ENCODE measurements at places on chromosomes 4 and X. TPM values are rescaled to one million over a fixed set of nuclear protein-coding genes. Genes with fewer than 3 reads are reported as not detected.

Gene TRIM60
- total RNA-seq = not detected

Gene TMEM150C
- total RNA-seq = 2.5 TPM

- DNase-seq = no peak
Observed at GRCh38 chr4:41202820-41203568, 11.3 kb downstream of the APBB2 start.

DNA sequence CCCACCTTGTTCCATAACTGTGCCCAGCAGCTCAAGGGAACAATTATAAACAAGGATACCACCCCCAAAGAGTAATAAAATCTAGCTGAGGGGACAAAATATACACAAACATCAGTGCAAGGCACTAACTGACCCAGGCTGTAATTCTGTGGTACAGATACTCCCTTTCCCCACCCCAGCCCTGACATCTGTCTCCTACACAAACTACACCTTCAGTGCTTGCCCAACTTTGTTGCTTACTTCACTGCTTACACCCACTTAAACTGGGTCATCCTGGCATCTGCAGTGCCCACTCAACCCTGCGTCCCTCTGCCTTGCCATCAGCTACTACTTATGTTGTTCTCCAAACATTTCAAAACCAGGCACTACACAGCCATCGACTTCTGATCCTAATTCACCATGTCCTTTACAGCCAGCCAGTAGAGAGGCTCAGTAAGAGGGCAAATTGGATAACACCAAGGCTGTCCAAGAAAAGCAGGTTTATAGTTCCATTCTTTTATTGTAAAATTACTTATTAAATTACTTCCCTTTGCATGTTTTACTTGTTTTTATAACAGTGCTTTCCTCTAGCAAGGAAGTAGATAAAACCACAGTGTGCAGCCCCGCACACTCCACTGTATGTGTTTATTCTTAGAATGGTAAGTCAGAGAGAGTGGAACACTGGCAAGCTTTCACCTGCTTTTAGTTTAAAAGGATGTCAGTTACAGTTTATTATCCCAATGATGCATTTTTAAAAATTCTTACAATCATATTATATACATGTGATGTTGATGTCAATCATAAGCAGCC, 149.6 kb downstream of the INPP4B start:
- no peak for DNase-seq

GRCh38 chr4:128298852-128299251, 11.2 kb upstream of the PGRMC2 start:
- DNase-seq = no peak

DNA sequence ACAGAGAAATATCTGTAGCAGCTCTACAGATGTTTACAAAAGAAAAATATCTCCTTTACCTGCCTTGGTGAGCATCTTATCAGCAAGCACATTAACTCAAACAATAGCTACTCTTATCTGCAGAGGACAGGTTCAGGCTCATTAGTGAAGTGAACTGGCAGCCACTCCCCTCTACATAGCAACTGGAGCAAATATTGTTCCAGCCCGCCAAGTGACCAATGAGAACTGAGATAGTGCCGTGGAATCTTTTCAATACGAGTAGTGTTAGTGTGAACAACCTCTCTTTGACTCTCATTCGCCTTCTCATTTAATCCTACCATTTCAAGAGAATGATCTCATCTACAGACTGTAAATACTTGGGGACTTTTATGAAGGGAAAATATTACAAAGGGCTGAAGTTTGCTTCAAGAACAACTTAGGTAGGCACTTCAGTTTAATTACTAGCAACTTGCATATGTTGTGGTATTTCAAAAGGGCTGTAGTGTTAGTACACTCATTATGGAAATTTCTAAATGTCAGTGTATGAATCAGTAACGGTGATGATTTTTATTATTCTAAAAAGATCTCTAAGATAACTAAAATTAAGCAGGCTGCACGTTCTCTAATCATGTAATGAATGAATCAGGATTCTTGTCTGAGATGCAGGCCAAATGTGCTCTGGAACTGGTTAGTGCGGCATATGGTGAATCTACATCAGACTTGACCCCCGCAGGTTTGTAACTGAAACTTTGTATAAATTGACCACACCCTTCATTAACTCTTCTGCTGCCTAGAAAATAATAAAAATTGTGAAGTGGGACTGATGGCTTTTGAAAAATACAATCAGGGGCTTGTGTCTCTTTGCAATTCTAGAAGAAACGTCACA, 72.4 kb downstream of the PALLD start:
- DNase-seq = no peak

DNA sequence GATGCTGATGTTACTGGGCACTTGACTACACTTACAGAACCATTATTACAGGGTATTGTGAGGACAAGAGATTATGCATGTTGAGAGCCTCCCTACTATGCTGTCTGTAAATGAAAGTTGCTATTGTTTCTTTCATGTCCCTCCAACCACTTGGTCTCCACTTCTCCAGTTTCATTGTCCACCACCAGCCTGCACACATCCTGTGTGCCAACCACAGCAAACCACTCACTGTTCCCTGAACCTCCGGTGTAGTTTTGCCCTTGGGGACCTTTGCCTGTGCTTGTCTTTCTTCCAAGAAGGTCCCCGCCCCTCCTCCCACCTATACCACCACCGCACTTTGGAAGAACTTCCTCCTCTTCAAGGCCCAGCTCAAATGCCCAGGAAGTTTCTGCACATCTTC, 43.1 kb upstream of the AFF2 start:
- no peak for DNase-seq

GRCh38 chr4:154205471-154205870, 286.1 kb downstream of the DCHS2 start:
- peak; percentile 8 for DNase-seq

DNA sequence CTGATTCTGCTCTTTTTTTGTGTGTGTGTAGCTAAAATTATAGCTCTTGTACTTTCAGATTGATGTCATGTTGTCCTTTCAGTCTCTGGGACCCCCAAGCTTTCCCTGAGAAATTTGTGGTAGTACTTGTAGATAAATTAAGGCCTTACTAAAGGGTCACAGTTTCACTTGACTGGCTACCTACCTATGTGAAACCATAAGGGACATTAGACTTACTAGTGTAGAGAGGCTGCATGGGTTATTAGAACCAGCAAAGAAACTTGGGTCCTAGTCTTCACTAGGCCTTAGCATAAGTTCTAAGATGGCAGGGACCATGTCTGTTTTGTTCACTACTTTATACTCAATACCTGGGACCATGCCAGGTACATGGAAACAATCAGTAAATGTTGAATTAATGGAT, 21.4 kb downstream of the WDR44 start:
- DNase-seq = no peak

DNA sequence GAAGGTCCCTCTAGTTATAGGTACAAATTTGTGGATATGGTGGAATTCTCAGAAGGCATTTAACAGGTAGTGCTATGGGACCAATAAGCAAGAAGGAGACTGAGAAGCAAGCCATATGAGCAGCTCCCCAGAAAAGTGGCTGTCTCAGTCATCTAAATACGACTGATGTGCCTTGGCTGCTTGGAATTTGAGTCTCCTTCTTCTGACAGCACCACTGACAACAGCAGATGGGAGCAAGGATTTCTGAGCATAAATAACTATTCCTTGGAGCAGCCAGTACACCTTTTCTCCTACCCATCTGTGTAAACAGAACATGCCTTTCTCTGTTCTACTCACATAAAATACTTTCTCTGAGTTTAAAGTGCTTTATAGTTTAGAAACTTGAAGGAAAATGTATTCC, 196.2 kb downstream of the GABRG1 start:
- DNase-seq = no peak

GRCh38 chr4:15551740-15552446, 82.2 kb downstream of the CC2D2A start:
- DNase-seq = no peak

DNA sequence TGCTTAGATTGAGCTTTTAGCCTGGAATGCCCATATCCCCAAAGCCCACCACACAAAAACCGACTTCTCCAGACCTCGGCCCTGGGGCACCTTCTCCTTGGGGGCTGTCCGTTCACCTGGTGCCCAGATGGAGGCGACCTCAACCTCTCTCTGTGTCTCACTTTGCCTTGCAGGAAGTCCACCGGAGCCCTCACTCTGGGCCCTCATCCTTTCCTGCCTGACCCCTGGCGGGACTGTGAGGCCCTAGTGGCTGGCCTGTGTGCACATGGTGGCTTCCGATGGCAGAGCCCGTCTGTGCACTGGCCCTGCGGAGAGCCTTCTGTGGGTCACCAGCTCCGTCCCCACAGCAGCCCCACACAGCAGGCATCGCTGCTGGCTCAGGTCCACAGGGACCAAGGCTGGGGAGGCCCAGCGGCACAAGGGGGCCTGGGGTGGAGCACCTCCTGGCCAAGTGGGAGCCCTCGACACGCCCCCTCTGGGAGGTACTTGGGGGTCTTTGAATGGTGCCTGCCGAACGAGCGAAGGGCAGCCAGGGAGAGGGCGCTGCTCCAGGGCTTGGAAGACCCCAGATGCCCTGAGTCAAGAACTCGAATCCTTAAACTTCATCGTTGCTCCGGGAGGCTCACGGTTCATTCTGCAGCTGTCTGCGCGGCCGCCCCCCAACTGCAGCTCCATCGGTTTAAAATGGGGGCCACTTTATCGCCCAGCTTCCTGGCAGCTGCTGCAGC, 97.2 kb upstream of the ADRA2C start:
- DNase-seq = no peak

DNA sequence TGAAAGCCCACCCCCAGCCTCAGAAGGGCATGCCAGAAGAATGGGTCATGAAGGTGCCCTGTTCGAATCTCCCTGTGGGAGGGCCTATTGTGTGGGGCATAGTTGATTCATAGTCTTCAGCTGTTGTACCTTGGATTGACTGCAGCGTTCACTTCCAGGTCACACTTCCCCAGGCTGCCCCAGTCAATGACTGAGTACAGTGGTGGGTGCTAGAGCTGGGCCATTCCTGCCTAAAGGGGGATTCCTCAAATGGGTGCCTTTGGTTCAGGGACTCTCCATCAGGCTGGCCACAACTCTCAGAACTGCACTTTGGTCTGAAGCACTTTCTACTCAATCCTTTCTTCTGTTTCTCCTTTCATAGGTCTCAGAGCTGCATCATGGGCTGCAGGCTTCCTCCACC, 35.0 kb upstream of the RASGEF1B start:
- DNase-seq = no peak

DNA sequence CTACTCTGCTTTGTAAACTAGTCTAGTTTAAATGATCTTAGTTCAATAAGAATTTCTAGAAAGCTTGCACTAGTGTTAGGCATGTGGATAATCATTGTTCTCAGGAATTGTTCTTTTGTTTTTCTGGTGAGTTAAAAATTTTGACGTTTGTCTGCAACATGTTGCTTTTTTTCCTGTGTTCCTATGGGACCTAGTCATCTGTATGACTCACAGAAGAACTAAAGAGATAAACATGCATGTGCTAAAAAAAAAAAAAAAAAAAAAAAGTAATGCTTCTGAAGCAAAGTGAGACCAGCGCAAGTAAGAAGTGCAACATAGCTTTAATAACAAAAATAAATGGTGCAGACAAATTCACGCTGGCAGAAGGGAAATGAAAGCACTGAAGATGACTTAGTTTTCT, 471.2 kb downstream of the IQCM start:
- DNase-seq = peak; percentile 33

GRCh38 chr4:81694176-81694913, 222.6 kb upstream of the RASGEF1B start:
- DNase-seq = no peak

GRCh38 chr4:24856586-24856985, 56.3 kb downstream of the CCDC149 start:
- peak; percentile 92 for DNase-seq

GRCh38 chr4:127993151-127993550, 27.9 kb downstream of the ABHD18 start:
- no peak for DNase-seq

GRCh38 chrX:11135564-11136185, 24.5 kb downstream of the HCCS start:
- no peak for DNase-seq

DNA sequence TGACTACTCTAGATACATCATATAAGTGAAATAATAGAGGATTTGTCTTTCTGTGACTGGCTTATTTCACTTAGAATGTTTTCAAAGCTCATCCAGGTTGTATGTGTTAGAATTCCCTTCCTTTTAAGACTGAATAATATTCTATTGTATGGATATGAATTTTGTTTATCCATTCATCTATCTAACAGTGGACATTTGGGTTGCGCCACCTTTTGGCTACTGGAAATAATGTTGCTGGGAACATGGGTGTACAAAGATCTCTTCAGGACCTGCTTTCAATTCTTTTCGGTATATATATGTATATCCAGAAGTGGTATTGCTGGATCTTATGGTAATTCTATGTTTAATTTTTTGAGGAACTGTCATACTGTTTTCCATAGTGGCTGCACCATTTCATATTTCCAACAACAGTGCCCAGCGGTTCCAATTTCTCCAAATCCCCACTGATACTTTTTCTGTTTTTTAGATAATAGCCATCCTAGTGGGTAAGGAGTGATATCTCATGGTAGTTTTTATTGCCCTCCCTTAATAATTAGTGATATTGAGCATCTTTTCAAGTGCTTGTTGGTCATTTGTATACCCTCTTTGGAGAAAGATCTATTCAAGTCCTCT, 3.4 kb upstream of the SCD5 start:
- DNase-seq = peak; percentile 33

DNA sequence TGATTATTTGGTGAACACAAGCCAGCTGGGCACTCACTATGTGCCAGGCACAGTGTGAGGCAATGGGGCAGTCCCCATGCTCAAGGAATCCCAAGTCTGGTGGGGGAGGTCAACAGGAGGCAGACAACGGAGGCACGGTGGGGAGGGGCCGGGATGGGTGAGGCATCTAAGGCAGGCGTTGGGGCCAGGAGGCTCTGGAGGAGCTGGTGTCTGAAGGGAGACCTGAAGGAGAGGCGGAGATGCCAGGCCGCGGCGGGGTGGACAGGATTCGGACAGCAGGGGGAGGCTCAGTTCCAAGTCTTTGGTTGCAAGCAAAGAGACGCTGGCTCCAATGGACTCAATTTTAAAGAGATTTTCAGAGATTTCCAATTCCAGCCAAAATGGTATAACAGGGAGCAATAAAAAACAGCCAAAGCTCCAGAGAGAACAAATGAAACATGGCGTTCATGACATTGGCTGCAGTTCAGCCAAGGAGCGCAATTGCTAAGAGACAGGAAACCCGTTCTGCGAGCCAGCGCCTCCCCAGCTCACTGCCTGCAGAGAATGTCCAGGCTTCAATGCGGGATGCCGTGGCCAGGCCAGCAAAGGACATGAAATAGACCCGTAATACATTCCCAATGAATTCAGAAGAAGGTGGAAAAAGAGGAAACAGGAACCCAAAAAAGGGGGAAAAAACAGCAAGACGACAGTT, 105.2 kb upstream of the LRPAP1 start:
- DNase-seq = no peak

GRCh38 chr4:117249333-117249732, 164.0 kb upstream of the TRAM1L1 start:
- no peak for DNase-seq

Data from A172 (cell line).